ENCODE measurements at places on chromosomes 1 and 21.

DNA sequence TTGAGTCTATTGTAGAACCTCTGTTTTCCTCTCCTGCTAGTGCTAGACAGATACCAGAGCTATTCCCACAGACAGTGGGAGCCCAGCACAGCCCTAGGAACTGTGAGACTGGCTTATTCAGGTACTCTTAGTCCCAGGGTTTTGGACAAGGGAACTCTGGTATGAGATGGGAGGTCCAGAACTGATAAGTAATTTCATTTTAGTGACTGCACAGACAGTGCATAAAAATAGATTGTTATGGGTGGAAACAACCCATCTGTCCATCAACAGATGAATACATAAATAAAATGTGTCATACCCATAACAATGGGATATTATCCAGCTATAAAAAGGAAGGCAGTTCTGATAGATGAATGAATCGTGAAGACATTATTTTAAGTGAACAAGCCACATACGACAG is 9.0 kb downstream of the EPS8L3 start:
- no peak for DNase-seq

DNA sequence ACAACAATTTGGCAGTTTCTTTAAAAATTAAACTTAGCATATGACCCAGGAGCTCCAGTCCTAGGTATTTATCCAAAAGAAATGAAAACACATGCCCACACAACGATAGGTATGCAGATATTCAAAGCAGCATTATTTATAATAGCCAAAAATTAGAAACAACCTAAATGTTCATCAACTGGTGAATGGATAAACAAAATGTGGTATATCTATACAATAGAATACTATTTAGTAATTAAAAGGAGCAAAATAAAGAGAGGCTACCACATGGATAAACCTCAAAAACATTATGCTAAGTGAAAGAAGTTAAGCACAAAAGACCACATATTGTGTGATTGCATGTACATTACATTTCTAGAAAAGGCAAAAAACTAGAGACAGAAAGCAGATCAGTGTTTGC is 51.3 kb downstream of the ROR1 start:
- DNase-seq = no peak

DNA sequence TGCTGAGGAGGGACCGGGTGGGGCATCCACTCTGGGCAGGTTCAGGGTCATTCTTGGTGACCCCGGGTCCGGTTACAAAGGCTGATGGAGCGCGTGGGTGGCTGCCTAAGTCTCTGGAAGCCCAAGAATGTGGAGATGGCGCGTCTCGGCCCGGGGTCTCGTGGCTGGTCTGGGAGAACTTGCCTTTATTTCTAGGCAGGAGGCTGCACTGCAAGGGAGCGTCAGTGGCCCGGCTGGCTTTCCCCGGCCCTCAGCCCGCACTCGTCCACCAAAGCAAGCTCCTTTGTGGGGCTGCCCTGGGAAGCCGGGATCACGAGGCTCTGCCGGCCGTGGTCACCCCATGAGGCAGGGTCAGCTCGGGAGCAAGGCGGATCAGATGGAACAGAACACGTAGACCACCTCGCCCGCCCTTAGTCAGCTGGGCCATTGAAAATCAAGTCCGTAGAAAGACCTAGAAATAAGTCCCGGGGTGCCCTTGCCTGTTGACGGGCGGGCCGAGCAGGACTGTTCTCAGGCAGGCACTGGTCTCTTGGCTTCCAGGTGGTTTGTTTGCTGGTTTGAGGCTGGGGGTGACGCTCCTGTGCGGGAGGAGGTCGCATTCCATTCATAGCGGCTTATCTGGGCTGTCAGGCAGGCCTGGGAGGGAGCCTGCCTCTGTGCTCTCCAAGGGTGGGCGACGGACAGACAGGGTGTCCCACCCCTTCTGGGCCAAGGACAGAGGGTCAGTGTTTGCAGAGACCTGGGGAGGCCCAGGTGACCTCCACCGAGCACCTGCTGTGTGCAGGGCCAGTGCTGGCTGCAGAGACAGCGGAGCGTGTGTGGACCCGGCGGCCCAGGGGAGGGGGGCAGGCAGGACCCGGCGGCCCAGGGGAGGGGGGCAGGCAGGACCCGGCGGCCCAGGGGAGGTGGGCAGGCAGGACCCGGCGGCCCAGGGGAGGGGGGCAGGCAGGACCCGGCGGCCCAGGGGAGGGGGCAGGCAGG is 25.8 kb downstream of the COL18A1 start:
- DNase-seq = no peak

DNA sequence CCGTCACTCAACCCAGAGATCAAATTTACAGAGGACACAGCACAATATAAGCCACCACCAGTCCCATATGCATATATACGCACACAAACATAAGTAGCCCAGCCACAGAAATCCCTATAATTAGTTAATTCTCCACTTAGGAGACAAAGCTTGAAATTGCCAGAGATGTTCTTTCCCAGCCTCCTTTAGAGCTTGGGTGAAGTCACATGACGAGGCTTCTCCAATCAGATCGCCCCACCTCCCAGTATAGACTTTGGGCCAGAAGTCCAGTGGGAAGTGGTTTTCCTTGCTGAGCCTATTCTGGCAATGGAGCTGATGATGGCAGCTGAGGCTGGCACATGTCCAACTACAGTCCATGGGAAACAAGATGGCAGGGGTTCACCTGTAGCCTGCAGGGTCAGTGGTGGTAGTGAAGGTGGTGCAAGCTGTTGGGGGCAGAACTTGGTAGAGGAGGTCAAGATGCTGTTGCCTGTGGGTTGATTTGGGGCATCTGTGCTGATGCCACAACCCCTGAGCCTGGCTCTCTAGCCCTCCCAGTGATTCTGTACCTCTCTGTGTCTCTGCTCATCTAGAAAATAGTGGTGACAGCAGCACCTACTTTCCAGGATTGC is 535.9 kb downstream of the MATN1 start:
- no peak for DNase-seq

DNA sequence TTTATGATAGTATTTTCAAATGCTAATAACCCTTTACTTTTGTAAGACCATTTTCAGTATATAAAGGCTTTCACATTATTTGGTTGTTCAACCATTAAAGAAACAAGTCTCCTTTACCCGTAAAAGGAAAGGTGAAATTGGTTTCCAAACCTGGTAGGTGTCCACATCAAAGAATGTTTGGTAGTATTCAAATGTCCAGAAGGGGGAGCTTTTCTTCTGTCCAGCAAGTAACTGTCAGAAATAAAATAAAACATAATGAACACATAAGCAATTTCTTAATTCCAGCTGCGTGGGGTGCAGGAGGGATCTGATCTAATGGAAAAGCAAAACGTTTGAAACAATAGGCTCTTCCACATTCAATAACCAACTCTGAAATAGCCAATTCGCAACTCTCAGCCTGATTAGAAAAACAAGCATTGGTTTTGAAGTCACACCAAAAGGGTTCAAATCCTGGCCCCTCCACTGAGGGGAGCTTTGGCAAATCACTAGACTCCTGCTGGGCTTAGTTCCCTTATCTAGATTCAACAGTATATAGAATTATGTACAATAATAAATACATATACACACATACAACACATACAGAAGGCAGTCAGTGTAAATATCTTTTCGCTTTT is 11.0 kb downstream of the YIPF1 start:
- no peak for DNase-seq

- no peak for DNase-seq
These were observed 80.8 kb downstream of the STUM start for GRCh38 chr1:226629210-226629895.

DNA sequence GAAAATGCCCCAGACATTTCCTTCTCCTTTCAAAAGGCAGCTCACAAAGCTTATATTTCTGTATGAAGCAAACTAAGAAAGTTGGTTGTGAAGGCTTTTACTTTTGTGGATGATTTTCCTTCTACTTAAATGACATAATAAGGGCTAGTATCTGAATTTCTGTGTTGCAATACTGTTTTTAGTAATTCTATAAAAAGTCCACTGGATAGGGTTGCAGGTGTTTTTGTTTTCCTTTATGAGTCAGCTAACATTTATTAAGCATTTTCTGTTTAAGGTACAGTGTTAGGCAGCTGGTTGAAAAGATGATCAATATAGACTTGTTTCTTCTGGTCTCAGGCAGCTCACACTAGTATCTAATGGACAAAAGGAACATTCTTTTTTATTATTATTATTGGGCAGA is 722.2 kb downstream of the RWDD3 start:
- no peak for DNase-seq

DNA sequence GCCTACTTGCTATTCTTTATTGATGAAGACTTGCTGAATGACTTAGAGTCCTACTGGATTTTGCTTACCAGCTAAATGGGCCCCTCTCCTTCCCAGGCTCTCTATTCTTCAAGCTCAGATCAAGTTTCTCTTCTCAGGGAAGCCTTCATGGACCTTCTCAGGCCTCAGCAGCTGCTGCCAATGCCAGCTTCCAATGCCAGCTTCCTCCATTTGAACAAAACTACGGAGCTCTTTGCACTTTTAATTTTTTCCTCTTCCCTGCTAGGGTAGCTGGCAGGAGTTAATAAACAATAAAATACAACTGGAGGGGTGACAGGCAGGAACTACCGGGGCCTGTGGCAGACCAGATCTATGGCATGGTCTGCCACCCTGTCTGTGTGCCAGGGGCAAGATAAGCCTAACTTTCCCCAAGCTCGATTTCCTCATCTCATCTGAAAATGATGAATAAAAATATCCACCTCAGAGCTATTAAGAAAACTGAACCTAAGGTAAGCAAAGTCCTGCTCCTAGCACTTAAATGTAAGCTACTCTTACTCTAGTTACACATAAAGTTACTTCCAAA is 995 bp upstream of the IPO13 start:
- no peak for DNase-seq

DNA sequence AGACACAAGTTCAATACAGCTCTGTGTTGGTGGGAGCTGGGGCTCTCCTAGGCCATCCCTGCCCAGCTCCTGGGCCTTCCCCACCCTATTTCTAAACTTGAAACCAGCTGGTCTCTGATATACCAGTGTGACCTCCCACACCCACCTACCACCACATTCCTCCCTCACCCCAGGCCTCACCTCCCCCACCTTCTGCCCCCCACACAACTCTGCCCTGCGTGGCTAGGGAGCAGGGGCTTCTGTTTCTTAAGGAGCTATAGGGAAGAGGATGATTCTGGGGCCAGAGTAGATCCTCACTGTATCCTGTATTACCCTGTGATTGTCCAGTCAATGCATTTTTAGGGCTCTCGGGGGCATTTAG is 16.5 kb downstream of the NES start:
- DNase-seq = peak; percentile 45

GRCh38 chr1:30878016-30878415 is 30.5 kb downstream of the SDC3 start:
- no peak for DNase-seq

DNA sequence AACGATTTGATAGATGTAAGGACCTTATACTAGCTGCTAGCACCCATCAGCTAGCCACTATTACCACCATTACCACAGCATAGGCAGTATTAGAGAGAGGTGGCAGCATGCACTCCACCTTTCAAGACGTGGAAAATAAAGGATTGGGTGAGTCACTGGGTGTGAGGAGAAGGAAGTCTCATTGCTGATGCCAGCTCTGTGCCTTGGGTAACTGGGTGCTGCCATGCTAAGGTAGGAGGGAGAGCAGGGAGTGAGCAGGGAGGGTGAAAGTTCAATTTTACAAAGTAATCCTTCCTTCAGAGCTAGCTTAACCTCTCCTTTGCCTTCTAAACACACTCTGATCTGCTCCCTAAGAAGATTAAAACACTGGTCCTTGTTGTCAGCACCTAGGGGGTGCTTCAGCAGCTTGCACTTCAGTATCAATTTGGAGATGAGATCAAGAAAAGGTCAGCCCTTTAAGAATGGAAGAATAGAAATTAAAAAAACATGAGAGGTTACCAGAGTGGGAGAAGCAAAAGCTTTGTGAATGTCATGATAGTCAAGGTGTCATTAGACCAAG is 1.8 kb upstream of the LIN9 start:
- no peak for DNase-seq

- no peak for DNase-seq
These were observed 36.9 kb downstream of the NCF2 start for GRCh38 chr1:183553331-183553730.

DNA sequence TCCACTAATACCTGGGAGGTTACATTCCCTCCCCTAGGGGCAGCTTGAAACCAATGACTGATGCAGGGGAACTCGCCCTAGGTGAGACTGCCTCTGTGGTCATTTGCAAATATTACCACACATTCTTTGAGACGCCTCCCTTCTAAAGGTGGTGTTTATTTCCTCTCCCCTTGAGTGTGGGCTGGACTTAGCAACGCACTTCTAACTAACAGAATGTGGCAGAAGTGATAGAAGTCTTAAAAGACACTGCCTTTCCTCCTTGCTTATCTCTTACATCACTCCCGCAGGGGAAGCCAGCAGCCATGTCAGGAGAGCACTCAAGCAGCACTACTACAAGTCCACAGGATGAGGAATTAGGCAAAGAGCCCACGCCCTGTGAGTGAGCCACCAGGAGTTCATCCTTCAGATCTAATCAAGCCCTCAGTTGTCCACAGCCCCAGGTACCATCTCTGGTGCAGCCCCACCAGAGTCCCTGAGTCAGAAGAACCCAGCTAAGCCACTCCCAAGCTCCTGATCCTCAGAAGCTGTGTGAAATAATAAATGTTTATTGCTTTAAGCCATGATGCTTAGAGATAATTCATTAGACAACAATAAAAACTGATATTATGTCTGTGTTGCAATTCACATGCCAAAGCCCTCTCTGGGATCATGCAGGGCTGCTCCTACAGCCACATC is 14.8 kb upstream of the MATN1 start:
- no peak for DNase-seq

DNA sequence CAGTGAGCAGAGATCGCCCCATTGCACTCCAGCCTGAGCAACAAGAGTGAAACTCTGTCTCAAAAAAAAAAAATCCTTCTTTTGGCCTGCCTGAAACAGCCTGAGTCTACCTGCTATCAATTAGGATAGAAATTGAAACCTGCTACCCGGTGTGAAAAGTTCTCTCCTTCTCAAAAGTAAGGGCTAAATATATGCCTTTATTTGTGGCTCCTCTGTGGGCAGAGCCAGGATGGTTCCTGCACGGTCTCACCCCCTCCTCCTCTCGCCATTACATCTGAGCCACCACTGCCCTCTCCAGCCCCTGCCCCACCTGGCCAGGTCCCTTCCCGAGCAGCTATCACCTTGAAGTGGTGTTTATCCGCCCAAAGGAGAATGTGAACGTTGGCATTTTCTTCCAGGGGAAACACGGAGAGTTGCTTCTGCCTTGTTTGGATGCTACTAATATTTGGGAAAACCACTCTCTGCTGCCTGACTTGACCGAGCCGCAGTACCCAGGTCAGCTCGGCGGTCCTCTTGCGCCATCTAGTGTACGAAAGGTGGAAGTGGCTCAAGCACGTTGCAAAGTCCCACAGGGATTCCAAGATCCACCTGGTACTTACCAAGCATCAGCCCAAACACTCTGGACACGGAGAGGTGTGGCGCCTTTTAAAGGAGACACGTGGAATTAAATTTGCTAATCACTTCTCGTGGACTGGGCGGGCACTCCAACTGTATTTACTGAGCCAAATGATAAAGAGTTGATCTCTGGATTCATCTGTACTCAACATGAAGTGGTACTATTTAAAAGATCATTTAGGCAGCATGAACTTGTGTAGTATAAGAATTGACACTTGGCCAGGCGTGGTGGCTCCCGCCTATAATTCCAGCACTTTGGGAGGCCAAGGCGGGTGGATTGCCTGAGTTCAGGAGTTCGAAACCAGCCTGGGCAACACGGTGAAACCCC is 31.9 kb downstream of the SETD4 start:
- peak; percentile 67 for DNase-seq

GRCh38 chr21:46474382-46474781 is 15.7 kb downstream of the DIP2A start:
- DNase-seq = no peak

GRCh38 chr1:23582820-23583219 is 23.5 kb upstream of the ID3 start:
- no peak for DNase-seq

GRCh38 chr1:70101774-70102173 is 103.6 kb downstream of the LRRC40 start:
- DNase-seq = no peak

Data from CMK (cell line).